Neural crest cell (in vitro differentiated cells): ENCODE measurements at places on chromosomes 3 and 15.

DNA sequence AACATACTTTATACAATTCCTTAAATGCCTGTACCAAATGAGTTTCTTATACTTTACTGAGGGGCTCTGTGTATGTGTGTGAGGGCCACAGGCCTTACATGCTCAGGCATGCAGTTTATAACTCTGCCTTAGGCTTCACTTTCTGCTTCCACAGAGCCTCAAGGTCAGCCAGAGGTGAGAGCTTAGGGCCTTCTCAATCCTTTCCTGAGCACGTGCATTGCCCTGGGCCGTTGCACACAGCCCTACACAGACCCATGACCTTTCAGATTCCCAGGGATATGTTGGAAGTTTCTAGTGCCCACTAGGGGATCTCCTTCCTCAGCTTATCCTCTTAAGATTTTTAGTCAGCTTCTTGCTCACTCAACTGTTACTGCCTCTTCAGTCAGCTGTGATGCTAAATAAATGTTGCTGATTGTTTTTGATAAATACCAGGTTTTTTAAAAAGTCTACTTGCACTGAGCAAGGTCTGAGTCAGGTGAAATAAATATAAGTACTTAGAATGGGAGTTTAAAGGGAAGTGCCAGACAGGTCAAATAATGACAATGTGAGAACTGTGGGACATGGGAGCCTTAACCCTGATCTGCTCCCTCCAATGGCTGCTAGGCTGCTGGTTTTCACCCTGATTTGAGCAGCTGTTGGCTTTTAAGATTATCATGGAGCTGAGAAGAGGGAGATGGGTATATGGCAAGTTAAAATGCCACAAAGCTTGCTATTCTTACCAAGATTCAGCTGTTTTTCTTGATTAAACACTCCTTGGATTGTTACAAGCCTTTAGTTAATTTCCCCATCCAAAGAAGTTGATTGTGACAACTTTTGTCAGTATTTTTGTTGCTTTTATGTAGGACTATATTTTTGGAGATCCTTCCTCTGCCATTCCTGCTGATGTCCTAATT is 169.5 kb downstream of the PLD1 start:
- no peak for DNase-seq

GRCh38 chr3:29333576-29333975 is 52.7 kb downstream of the RBMS3 start:
- no peak for DNase-seq

DNA sequence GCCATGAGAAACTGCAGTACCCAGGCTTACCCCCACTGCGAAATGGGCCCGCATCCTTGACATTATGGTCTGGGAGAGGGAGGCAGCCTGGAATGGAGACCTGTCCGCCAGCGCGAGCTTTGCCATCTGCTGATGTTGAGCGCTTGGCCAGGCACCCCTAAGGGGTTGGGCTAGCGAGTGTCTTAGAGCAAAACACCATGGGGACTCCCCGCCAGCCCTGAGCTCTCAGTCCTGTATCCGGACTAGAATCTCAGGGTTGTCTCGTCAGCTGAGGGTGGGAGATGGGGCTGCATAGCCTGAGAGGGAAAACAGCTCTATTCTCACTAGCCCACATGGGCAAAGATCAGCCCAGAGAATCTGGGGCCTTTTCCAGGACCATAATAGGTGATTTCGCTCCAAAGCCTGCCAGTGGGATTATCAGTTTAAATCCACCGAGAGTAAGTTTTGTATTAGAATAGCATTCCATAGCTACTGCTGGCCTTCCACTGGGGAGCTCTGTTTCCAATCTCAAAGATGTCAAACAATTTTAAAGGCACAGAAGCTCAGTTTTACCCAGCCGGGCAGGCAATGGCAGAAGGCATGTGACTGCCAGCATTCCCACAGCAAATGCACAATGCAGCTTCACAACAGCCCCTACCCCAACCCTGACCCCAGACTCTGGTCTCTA is 167.5 kb upstream of the TPM1 start:
- DNase-seq = no peak

DNA sequence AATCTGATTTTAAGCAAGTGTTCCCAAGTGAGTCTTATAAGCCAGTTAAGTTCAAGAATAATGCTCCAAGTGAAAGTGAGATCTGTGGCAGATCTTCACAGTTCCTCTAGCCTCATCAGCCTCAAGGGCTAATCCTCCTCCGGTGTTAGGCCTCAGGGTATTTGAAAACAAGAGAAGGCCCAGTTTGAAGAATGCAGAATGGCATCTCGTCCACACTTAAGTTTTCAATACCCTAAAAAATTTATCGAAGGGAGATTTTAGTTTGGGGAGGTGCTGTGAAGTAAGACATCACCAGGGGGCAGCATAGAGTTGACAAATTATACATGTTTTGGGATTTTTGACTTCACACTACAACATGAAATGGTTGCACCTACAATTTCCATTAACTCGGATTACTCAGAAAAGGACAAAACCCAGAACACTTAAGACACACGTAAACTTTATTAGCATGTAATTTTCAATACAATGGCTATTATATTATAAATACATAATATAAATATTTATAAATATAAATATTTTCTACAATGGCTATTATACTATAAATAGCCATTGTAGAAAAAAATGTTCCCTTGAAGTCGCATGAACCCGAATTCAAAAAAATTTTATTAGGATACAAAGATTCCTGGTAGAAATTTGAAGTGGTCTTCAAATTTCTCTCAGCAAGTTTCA is 2.3 kb upstream of the TMEM266 start:
- peak; percentile 60 for DNase-seq

- no peak for DNase-seq
These were observed 86.9 kb downstream of the NEO1 start for GRCh38 chr15:73139041-73139743.

DNA sequence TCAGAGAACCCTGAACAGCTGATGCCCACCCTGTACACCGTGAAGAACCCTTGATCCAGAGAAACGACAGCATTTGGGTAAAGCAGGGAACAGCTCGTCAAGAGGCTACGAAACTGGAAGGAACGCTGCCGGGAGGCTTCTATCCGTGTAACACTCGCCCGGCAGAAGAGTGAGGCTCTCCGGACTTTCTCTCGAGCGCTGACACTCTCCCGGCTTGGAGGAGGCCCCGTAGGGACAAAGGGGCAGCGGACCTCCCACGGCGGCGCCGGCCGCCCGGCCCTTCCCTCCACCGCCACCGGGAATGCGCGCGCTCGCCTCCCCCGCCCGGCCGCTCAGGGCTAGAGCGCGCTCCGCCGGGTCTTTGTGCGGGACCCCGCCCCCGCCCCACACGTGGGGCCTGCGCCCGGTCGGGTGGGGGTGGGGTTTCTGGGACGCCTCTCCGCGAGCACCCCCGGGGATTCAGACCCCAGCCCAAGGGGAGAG is 1.7 kb downstream of the HYAL2 start:
- DNase-seq = peak; percentile 76

GRCh38 chr15:49134683-49135341 is 20.6 kb downstream of the COPS2 start:
- DNase-seq = no peak

DNA sequence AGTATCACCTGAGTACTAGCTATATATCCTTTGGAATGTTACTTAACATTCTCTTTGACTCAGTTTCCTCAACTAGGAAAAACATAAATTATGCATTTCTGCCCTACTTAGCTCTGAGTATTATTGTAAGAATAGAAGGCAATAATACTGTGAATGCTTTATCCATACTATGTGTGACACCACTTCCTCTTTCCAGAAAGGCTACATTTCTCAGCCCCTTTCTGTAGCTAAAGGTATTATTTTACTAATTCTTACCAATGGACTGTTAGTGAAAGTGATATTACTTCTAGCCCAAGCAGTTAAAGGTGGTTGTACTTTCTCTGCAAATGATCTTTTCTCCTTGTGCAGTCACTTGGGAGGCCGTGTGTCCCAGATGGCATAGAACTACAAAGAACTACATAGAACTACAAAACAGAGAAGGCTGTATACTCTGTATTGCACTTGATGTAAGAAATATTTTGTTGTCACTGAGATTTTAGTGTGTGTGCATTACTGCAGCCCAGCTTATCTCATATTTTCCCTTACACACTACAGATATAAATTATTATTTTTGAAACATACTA is 35.1 kb downstream of the MYH15 start:
- no peak for DNase-seq

GRCh38 chr15:60255390-60255789 is 142.4 kb downstream of the ANXA2 start:
- no peak for DNase-seq

- no peak for DNase-seq
These were observed 28.5 kb downstream of the KLHL25 start for GRCh38 chr15:85766001-85766831.

DNA sequence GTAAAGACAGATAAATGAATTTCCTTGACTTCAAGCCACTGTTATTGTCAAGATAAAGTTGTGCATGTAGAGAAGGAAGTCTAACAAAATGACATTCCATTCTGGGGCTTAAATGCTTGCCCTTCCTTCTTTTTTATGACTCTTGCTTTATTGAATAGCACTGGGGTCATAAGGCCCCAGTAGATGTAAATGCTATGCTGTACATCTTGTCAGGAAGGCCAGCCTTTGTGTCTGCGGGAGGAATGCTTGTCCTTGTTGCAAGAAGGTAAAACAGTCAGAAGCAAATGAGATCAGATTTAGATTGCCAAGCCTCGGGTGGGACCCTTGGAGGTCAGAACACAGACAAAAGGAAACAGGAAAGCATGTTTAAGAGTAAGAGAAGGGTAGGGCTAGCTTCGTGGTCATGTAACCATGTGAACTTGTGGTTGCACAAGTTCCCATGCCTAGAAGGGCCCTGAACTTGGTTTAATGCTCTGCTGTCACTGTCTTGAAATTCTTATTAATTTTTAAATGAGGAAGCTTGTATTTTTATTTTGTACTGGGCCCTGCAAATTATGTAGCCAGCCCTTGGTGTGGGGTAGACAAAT is 81.5 kb downstream of the PPM1L start:
- no peak for DNase-seq

DNA sequence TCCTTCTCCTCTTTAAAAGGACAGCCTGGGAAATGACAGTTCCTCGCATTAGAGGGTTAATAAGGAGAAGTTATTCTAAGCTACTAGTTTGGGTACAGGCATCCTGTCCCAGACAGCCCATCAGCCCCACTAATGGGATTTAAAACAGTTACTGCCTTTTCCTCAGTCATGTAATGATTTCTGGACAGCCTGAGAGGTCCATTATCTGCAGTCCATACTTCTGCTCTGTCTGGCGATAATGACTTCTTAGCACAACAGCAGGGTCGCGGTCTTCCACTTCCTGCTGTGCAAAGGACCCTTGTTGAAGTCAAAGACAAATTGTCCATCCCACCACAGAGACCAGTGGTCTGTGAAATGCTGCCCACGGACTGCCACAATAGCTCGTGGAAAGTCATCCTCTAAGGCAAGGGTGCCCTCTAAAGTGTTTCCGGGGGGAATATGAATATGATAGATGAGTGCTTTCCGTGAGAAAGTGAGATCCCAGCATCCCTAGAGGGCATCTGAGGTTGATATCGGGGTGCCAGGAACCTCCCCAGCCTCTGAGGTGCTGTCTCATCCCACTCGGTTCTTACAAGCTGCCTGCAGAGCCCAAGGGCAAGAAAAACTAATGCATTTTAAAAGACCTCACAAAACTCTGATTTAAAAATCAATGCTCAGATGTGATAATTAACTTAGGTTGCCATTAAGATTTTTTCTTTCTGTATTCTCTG is 100.7 kb downstream of the SHOX2 start:
- DNase-seq = no peak

- DNase-seq = no peak
These were observed 96.0 kb upstream of the FAM174B start for GRCh38 chr15:92751528-92751927.

GRCh38 chr15:91516866-91517265 is 336.6 kb upstream of the SLCO3A1 start:
- no peak for DNase-seq

GRCh38 chr3:42013691-42014457 is 52.0 kb upstream of the ULK4 start:
- peak; percentile 15 for DNase-seq

- no peak for DNase-seq
These were observed 41.7 kb upstream of the LIMD1 start for GRCh38 chr3:45552794-45553371.

DNA sequence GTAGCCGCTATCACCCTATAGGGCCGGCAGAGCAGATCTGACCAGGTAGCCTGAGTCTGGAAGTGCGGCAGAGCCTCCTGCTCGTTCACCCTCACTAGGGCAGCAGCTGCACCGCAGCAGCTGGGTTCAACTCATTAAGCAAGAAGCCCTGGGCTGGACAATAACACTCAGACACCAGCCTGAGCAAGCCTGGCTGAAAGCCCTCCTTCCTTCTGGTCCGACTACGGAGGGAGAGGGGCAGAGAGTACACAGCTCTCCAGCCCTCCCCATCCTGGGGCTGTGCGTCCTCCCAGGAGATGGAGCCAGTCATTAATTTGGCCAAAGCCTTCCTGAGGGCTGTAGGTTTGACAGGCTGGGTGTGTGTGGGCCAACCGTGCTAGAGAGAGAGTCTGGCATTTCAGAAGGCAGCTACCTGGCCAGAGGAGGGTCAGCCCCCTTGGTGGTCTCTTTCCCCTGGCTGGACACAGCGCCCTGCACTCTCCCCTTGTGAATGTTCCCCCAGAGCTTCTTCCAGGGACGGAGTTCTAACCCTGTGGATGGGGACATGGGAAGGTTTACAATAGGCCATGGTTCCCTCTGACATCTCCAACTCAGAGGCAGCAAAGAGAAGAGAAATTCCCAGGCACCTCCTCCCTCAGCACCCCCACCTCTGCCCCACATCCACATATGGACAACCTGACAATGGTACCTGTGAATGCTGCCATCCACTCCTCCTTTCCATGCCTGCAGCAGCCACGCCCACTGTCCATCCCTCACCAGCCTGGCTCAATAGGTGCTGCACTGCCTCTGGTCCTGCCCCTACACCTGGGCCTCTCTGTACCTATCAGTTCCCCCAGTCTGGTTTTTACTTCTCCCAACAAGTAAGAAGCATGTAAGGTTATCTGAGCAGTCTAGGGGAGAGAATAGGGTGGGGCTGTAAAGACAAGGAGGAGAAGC is 6.5 kb downstream of the CHRNB4 start:
- no peak for DNase-seq
